ENCODE measurements at places on chromosomes 3 and 15.
A peak's percentile ranks its signal among the peaks of the same experiment; 100 is the strongest.

DNA sequence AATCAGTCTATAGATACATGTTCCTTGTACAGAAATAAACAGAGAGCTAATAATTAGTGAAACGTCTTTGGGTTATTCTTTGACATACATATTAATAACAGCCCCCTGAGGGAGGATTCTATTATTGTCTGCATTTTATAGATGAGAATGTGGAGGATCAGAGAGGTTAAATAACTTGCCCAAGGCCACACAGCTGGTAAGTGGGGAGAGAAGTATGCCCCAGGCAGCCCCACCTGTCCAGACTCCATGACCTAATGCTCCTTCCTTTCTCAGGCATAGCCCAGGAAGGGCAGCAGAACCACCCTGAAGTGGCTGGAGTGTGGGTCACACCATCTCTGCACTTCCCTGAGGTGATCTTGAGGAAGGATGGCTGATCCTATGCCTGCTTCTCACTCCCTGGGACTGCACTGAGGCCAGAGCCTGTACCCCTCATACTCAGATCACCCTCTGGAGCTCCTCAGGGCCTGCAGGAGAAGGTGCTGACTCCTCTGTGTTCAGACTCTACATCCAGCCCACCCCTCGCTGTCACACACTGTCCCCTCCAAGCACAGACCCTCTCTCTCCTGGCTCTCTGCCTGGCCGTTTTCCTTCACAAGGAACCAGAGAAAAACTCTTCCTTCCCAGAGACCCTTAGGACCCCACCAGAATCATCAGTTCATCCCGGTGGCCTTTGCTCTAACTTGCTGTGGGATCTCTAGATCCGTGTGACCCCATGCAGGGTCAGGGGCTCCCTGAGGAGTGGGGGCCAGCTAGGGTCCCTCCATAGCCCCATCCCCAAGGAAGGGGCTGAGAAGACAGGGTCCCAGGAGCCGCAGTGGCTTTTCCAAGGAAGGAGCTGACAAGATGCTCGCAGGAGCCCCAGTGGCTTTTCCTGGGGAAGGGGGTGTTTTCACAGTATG lies 4.4 kb upstream of the HHATL start:
- no peak for DNase-seq

GRCh38 chr3:3082234-3082924 lies 27.8 kb downstream of the IL5RA start:
- no peak for DNase-seq

GRCh38 chr3:16477056-16477455 lies 36.4 kb downstream of the RFTN1 start:
- DNase-seq, result no peak

DNA sequence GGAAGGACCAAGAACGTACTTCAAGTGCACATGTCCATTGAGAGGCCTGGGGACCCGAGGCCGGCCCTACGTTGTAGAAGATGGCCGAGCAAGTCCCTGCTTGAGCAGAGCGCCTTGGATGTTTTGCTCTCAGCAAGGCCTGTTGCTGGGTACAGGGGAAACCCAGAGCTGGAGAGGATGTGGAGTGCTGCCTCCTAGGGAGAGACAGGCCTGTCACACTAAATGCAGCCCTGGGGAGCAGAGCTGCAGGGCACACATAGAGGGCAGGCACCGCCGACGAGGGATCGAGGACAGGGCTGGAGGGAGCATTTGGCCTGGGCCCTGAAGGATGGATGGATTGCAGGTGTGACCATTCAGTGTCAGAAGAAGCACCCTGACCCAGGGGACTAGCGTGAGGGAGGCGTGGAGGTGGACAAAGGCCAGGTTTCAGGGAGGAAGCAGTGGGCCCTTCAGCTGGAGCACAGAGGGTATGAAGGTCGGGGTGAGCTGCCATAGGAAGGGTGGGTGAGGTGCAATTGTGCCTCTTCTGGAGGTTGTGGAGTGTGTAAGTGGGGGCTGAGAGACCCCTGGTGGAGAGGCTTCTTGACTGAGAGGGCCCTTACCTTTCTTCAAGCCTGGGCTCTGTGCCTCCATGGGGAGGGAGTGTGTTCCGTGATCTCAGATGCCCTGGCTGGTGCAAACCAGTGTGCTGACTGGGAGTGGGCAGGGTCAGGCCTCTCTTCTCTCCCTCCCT lies 142.4 kb downstream of the CHDH start:
- no peak for DNase-seq

GRCh38 chr3:30964612-30965011 lies 70.2 kb upstream of the GADL1 start:
- DNase-seq, result no peak

DNA sequence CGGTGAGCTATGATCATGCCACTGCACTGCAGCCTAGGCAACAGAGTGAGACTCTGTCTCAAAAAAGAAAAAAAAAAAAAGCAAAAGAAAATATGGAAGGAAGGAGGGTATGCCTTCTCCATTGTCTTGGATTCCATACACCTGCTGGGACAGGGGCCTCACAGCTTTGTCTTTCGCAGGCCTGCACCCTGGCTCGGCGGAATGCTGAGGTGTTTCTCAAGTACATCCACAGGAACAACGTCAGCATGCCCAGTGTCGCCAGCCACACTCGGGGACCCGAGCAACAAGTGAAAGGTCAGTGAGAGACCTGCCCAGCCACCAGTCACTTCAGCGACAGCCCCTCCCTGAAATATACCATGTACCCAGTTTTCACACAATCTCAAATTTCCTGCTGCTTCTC lies 288.5 kb upstream of the UMPS start:
- no peak for DNase-seq

GRCh38 chr3:79729096-79729495 lies 38.7 kb downstream of the ROBO1 start:
- DNase-seq, result peak; percentile 8

- no peak for DNase-seq
These were observed 828 bp upstream of the ATOSA start for GRCh38 chr15:52680041-52680391.

DNA sequence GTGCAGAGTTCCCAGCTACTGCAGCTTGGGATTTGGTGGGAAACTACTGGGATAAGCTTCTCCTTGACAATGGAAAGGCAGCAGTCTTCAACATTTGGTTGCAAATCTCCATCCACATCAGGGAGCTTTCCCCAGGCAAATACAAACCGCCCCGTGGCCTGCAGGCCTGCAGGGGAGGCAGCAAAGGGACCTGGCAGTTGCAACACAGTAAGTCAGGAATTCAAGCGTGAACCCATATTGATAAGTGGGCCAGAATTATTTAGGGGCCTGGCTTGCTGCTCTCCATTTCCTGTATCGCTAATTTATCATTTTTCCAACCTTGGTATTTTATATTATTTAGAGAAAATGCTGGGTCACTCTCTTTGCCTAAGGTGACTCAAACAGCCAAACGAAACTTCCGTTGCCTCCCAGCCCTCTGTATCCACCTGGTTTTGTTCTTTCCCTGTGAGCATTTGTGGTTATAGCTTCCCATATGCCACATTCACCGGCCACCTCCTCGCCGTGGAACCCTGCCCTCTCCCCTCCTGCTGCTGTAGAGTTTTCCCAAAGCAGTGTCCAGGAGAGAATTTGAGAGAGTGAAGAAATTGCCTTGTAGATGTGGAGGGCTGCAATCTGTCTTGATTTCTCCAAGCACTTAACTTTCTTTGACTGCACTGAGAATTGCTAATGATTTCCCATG lies 34.8 kb downstream of the B3GALNT1 start:
- no peak for DNase-seq

- DNase-seq, result no peak
These were observed 8.3 kb downstream of the PLD1 start for GRCh38 chr3:171801738-171802589.
